ENCODE measurements at places on chromosomes 6 and 20.

- DNase-seq, result no peak
These were observed 59.8 kb upstream of the FAM83D start for GRCh38 chr20:38866265-38867061.

DNA sequence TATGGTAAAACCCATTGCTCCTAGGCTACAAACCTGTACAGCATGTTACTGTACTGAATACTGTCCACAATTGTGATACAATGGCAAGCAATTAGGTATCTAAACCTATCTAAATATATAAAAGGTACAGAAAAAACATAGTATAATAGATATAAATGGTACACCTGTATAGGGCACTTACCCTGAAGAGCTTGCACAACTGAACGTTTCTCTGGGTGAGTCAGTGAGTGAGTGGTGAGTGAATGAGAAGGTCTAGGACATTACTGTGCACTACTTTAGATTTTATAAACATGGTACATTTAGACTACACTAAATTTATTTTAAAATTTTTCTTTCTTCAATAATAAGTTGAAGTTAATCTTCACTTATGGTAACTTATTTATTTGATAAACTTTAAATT, 119.9 kb upstream of the CEP85L start:
- DNase-seq, result no peak

DNA sequence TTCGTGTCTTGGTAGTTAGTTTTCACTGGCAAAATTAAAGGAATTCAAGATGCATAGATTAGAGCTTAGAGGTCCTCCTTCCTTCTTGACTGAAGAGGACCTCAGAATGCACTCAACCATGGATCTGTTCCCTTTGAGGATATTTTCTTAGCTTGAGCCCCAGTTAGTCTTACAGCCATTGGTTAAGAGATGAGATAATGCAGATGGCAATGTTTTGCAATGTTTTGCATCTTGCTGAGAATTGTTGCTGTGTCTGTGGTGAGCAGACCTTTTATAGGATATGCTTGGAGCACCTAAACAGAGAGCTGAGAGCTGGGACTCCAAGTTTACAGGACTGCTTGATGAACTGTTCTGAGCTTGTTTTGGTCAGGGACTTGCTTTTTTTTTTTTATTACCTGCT, 107.5 kb downstream of the TMEM170B start:
- DNase-seq, result no peak

DNA sequence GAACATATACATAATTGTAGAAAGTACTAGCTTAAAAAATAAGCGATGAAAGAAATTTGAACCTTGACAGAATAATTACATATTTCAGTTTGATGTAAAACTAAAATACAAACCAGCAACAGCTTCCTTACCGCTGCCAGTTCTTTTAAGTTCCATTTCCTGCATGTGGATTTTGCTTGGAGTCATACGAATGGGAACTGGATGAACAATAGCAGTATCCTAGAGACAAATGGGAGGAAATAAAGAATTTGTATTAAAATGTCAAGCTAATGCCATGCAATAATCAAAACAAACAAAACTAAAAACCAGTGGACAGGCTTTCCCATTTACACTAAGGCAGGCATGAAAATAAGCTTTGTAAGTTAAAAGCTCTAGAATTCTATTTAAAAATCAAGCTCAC, 67.1 kb downstream of the REPS1 start:
- no peak for DNase-seq

GRCh38 chr20:58922036-58922435, 59.0 kb upstream of the NELFCD start:
- no peak for DNase-seq

- DNase-seq, result no peak
These were observed 799.5 kb downstream of the QKI start for GRCh38 chr6:164214066-164214465.

DNA sequence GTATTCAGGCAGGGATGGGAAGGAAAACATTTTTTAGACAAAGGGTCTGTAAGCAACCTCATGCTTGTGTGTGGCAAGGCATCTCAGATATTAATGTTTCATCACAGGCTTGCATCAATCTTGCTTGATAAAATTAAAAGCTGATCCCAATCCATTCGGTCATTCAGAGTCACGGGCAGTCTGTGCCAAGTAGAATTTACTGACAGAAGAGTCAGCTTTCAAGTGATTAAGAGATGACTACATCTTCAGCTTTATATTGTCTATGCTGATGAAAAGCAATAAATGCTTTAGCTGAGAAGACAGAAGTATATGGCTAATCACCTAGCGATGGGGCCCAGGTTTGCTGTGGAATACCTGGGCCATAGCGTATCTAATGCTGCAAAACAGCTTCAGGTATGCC, 3.5 kb downstream of the PLEKHG1 start:
- no peak for DNase-seq

- no peak for DNase-seq
These were observed at the start of gene RPS21 for GRCh38 chr20:62386383-62387218. TSS of gene RPS21 (plus strand) at chr20:62387103. CDS start at chr20:62387339, 236 bp downstream.

GRCh38 chr6:4324746-4325145, 189.4 kb upstream of the ECI2 start:
- DNase-seq, result no peak

- DNase-seq, result no peak
These were observed 111.7 kb upstream of the PTPRK start for GRCh38 chr6:128632131-128632530.
